ENCODE measurements at places on chromosomes 12 and 14. TPM values are rescaled to one million over a fixed set of nuclear protein-coding genes. Genes with fewer than 3 reads are reported as not detected.

DNA sequence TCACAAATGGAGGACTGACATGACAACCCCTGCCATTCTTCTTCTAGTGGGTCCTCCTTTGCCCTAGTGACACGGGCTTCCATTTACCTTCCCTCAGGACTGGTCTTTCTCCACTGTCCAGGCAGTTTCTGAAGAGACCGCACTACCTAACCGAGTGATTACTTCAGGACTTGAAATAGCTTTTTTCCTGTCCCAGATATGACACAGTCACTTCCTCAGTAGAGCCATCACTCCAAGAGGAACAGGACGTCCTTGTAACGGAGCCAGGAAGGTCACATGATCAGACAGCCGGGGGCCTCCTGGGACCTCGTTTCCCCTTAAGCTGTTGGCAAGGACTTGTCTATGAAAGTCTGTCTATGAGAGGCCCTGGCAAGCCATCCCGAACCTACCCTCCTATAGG is 62.3 kb downstream of the FOS start:
- peak; percentile 67 for DNase-seq

DNA sequence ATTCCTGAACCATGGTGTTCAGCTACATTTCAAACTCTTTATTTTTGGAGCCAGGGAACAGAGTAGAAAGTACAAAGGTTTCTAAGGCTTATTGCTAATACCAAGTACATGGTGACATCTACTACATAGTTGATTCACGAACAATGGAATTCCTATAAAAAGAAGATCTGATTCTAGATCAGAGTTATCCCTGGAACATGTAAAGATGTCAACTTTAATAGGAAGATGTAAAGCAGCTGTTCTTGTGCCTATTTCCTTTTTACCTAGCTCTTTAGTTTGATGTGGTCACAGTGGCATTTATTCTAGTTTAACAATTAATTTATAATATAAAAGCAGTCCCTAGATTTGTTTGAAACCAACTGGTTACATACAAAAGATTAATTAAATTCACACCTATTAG is 99.5 kb downstream of the NUBPL start:
- no peak for DNase-seq

DNA sequence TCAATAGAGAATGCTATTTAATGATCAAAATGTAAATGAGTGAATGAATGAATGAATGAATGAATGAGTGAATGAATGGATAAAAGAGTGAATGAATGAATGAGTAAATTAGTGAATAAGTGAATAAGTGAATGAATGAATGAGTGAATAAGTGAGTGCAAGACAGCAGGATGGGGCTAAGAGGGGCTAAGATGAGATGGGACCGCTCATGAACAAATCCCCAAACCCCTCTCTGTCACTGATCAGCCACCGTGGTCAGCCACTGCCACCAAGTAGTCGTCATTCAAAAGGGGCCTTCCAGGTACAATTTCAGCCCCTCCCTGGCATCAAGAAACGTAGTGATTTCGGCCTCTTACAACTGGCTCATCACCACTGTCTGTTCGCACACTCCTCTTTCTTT is 79.2 kb downstream of the BCL11B start:
- no peak for DNase-seq

DNA sequence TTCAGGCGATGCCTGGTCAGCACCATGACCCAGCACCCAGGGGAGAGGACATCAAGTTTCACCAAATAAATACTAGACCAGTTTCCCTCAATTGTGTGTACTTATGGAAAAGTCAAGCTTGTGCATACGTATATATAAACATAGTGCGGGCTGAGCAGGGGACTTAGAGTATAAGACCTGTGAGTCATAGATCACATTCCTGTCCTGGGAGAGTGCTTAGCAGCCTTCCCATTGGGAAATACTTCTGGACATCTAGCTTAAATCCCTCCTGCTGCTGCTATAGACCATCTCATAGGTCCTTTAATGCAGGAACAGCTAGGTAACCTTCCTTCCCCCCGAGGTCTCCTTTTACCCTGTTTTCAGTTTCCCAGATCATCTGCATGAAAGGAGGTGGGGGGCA is 51.9 kb downstream of the PRMT8 start:
- no peak for DNase-seq

DNA sequence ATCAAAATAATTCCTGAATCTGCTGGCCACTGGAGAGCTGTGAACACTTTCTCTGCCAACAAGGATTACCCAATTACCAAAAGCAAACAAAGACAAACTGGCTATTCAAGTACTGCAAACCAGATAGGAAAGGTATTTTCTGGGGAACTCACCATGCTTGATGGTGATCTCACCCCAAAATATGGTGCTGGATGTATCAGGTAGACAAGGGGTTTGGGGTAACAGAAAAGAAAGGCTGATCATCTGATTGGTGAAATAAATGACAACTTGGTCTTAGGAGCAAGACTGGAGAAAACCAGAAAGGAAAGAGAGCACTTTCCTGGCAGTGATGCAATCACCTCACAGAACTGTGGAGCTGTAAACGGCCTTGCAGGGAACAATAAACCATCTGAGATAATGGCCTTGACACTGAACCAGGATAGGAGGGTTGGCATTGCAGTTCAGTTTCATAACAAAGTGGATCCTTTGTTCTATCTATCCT is 31.0 kb upstream of the NPFF start:
- peak; percentile 59 for DNase-seq

DNA sequence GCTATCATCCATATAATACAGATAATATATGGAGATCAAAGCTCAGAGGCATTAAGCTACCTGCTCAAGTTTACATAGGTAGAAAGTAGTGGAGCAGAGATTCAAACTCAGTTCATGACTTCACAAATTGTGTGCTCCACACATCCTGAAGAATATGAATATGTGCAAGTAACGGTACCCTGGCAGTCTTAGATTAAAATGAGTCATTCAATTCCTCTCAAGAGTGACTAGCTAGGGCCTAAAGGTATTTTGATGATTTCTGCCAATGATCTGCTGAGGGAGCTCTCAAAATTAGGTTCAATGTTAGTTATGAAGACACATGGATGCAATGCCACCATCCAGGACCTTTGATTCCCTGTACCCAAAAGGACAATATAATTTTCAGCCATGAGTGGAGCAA is 58.9 kb downstream of the GRIP1 start:
- no peak for DNase-seq

GRCh38 chr12:124620606-124621295 is 53.3 kb upstream of the NCOR2 start:
- no peak for DNase-seq

DNA sequence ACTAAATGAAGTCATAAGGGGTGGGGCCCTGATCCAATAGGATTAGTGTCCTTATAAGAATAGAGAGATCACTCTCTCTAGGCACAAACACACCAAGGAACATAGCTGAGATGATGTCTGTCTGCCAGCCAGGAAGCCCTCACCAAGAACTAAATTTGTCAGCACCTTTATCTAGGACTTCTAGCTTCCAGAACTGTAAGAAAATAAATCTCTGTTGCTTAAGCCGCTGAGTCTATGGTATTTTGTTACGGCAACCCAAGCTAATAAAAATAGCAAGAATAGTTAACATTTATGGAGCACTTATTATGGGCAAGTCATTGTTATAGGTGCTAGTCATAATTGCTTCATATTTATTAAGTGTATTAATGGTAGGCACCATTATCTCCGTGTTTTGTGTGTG is 249.6 kb downstream of the MSRB3 start:
- DNase-seq = no peak

DNA sequence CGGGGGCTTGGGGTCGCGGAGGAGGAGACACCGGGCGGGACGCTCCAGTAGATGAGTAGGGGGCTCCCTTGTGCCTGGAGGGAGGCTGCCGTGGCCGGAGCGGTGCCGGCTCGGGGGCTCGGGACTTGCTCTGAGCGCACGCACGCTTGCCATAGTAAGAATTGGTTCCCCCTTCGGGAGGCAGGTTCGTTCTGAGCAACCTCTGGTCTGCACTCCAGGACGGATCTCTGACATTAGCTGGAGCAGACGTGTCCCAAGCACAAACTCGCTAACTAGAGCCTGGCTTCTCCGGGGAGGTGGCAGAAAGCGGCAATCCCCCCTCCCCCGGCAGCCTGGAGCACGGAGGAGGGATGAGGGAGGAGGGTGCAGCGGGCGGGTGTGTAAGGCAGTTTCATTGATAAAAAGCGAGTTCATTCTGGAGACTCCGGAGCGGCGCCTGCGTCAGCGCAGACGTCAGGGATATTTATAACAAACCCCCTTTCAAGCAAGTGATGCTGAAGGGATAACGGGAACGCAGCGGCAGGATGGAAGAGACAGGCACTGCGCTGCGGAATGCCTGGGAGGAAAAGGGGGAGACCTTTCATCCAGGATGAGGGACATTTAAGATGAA is 630 bp downstream of the FOS start:
- peak; percentile 55 for DNase-seq

GRCh38 chr14:73759183-73759713 is 45.1 kb upstream of the PNMA1 start:
- DNase-seq = peak; percentile 70

DNA sequence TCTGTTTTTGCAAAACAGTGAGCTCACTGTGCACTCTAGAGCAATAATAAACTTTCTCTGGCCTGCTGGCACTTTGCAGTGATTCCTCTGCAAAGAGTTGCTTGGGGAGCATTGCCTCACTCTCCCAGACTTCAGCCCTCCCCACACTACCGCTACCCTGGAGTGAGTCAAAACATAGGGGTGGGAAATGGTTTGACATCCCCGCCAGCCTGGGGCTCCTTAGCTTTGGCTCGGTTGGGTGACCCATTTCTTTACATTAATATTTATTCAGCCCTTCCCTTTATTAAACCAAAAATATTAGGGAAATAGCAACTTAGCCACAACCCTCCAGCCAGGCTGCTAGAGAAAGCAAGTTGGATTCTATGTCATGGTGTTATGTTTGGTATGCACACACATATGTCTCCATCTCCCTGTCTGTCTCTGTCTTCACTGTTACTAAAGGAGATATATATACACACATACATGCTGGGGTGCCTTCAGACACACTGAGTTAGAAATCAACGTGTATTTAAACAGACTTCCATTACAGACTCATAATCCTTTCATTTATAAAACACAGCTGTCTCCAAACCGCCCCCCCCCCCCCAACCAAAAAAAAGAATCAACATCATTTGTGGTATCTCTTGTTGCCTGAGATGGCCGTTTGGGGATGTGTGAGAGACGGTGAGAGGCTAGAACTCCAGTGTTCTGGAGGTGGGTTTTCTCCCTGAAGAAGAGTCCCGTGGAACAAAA is 3.4 kb upstream of the IRF2BPL start:
- peak; percentile 22 for DNase-seq

DNA sequence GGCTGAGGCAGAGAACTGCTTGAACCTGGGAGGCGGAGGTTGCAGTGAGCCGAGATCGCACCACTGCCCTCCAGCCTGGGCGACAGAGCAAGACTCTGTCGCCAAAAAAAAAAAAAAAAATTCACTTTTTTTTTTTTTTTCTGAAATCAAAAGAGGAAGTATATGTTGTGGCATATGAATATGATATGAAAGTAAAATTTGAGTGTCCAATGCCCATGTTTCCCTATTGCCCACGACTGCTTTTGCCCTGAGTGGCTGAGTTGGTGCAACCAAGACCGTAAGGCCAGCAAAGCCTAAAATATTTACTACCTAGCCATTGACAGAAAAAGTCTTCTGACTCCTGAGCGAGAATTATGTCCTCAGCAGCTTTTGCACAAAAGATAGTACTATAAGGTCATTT is 101.7 kb upstream of the PARP11 start:
- DNase-seq = no peak

GRCh38 chr14:21891921-21892320 is 218.3 kb upstream of the OR4E1 start:
- peak; percentile 37 for DNase-seq

DNA sequence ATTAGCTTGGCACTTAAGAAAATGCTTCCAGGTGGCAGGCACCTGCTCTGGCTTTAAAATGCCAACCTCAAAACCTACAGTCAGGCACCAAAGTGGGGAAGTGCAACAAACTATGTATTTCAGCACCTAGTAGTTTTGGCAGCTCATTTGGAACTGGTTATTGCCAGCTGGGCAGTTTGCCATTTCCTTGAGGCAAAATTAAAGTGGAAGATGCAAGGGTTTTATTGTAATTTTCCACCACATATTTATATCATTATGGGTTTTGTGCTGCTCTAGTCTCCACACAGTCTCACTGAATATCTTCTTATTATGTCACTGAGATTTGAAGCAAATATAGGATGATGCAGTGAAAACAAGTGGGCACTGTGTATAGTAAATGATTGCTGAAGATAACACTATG is 117.0 kb downstream of the PRKD1 start:
- peak; percentile 7 for DNase-seq

DNA sequence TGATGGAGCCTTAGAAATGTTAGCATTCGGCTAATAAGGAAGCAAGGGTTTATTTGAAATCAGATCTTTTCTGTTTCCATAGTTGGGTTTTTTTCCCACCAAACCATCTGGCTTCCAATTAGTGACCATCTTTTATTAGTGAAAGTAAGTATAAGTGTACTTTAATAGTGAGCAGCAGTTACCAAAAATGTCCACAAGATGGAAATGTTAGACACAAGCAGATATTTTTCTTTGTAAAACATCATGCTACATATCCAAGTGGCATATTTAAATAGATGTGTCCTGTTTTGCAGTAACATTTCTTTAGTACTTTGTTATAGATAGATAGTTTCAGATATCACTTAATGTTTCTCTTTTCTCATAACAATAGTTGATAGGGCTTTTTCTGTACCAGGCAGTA is 28.8 kb downstream of the YEATS4 start:
- DNase-seq = peak; percentile 76

DNA sequence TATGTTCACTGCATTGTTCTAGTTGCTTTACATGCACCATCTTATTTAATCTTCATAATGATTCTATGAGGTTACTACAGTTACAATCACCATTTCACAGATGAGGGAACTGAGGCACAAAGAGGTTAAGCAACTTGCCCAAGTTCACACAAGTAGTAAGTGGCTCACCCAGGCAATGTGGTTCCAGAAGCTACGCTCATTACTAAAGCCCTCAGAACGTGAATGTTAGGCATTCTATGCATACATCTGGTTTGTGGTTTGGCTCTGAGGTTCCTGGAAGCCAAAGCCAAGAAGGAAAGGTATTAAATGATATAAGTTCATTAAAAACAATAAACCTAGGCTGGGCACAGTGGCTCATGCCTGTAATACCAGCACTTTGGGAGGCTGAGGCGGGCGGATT is 14.4 kb upstream of the VRTN start:
- no peak for DNase-seq

DNA sequence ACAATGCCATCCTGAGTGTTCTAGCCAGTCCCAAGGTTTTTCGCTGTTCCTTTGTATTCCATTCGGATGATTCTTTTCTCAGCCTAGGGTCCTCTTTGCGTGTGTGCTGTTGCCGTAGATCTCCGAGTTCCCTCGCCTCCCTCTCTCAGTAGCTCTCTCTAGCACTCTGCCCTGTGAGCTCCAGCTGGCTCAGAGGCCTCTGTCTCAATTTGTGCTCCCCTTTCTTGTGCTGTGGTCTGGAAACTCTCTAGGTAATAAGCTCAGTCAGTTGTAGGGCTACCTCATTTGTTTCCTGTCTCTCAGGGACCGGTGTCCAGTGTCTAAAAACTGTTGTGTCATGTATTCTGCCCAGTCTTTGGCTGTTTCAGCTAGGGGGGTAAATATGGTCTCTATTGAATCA is 179.3 kb downstream of the PCNX1 start:
- DNase-seq = no peak

Gene TESPA1
- total RNA-seq = not detected

Measured in dermis blood vessel endothelial cell (primary cell).